ENCODE measurements at places on chromosomes 4 and X.

- DNase-seq = no peak
These were observed 68.4 kb upstream of the SCOC start for GRCh38 chr4:140305053-140305452.

- DNase-seq = no peak
These were observed 953.4 kb downstream of the FAT4 start for GRCh38 chr4:126268106-126268505.

- DNase-seq = peak; percentile 12
These were observed 1.2 kb downstream of the GUCY1A1 start for GRCh38 chr4:155667568-155668511.

- DNase-seq = no peak
These were observed 22.0 kb upstream of the STK26 start for GRCh38 chrX:132001127-132001526.

GRCh38 chr4:166197166-166197565, 324.1 kb downstream of the TLL1 start:
- no peak for DNase-seq

GRCh38 chr4:148330161-148330560, 112.1 kb downstream of the NR3C2 start:
- no peak for DNase-seq

DNA sequence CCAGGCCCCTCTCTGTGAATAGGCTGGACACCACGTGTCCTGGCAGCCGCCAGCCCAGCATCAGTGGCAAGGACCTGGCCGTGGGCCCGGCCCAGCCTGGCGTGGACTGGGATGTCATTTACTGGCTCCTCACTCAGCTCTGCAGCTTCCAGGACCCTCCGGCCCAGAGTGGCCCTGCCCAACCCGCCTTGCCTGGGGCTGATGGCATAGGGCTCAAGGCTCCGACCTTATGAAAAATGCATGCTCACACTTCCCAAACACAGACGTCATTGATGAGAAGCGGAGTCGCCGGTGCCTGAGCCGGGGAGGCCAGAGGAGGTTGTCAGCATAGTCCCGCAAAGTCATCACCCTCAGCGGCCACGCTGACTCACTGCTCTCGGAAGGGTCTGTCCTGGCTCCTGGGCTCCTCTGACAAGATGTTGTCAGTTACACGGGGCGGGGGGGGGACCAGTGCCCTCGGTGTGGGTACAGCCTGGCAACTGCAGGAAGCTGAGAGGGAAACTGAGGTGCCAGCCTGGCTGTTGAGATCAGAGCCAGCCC, 14.3 kb downstream of the CFAP99 start:
- DNase-seq = peak; percentile 79

Measured in nucleus accumbens (tissue), 56 donors.